SHP77 treated with DMSO at 0.1 percent for 48 hours (cell line): ENCODE measurements at places on chromosomes 4 and X.

DNA sequence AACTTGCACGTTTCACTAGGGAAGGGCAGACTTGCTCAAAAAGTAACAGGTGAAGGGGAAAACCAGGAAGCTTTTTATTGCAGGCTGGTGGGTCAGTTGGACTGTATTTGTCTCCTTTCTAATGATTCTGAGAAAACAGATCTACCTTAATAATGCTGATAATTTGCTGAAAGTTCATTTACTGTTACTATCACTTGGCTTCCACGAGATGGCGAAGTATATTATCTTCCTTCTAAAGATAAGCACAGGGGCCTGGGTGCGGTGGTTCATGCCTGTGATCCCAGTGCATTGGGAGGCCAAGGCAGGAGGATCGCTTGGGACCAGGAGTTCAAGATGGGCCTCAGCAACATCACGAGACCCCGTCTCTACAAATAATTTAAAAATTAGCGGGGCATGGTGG is 16.4 kb downstream of the CCKAR start:
- DNase-seq = no peak

DNA sequence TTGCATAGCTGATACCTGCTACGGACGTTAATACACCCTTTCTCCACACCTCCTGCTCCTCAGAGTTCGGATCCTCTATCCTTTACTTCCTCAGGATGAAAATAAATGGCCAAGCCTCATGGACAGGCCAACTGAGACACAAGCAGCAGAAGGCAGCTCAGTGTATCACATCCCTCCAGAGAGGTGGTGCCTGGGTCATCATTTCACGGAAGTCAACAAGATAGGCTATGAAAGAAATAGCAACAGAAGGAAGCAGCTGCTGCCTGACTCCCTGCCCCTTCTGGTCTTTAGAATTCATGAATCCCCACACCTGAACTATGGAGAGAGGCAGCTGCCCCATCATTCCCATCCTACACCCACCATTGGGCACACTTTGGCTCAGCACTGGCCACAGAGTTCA is 267.1 kb upstream of the ETNPPL start:
- no peak for DNase-seq

DNA sequence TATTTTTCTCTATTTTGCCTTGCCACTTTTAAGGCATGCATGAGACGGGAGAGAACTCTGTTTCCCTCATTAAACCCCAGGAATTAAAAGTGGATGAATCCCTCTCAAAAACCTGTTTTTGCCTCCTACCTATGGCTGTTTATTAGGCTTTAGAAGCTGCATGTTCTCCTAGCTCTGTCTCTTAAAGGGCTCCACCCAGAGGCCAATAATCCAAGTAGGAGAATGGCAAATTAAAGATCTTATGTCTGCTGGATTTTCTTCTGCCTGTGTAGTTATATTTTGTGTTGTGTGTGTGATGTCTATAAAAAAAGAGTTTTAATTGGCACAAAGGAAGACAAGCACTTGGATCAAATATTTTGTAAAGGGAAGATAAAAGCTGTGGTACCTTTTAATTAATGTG is 32.4 kb downstream of the MAGEC1 start:
- DNase-seq = no peak

DNA sequence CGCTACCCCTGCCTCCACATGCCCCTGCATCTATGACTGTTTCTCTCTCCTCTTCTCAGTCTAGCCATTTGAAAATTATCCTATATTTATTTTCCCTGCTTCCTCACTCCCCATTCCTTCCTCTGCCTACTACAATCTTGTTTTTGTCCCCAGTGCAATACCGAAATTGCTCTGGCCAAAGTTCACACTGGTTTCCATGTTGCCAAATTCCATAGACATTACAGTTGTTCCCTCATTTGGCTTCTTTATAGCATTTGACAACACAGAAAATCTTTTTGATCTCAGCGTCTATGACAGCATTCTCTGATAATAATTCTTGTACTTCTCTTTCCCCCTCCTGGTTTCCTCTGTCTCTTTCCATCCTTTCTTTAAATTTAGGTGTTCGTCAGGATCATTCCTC is 99.4 kb downstream of the GPR82 start:
- no peak for DNase-seq

DNA sequence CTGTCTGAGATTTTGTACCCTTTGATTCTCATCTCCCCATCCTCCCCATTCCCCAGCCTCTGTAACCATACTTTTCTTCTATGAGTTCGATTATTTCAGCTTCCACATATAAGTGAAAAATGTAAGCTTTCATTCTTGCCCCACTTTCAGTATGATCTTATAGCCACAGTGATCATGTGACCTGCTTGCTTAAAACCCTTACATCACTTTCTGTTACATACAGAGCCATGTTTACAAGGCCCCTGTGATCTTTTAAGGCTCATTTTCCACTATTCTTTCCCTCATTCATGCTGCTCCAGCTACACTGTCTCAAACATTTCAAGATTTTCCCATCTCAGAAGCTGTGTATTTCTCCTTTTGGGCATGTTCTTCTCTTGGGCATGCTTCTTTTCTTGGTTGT is 147.7 kb downstream of the DCK start:
- no peak for DNase-seq

DNA sequence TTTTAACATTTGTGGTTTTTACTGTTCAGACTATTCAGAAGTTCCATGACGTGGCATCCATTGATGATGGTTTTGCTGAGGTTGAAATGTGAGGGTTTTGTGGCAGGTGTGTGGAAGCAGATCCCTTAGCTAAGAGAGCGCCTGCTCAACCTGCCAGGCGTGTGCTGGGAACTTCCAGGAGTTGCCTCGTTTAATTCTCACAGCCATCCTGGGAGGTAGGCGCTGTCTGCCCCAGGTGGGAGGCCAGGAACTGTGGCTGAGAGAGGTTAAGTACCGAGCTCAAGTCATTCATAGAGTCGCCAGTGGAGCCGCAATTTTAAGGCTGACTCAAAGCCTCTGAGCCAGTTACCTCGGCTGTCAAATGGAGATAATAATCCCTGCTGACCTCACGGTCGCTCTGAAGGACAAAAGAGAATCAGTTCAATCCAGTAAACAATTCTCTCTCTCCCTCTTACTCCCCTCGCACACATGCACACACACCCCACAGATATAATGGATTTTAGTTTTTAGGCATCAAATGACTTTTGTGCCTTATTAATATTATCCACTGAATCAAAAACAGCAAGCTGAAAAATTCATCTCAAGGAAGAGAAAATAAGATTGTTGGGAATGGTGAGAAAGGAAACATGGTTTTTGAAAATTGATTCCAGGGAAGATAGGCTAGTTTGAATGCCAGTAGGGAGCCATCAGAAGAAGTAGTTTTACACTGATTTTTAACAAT is 171.3 kb downstream of the PTTG2 start:
- DNase-seq = no peak

DNA sequence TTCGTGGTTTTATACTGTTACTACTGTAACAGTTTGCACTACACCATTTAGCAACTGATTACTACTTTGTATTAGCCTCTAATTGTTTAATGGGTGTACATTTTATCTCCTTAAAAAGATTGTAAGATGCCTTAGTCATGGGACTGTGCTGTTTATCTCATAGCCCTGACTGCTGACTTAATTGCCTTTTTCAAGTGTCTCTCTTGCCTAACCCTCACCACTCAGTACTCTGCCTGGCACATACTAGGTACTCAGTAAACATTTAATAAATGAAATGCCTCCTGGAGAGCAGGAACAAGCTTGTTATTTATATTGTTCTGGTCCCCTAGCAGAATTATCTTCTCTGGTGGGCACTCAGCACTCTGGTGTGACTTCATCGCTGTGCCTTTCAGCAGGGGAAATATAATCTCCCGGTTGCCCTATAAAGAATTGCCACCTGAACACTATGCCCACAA is 1.7 kb upstream of the STIM2 start:
- DNase-seq = no peak

- DNase-seq = no peak
Measured at GRCh38 chr4:86032476-86033022, 327.3 kb downstream of the MAPK10 start.

DNA sequence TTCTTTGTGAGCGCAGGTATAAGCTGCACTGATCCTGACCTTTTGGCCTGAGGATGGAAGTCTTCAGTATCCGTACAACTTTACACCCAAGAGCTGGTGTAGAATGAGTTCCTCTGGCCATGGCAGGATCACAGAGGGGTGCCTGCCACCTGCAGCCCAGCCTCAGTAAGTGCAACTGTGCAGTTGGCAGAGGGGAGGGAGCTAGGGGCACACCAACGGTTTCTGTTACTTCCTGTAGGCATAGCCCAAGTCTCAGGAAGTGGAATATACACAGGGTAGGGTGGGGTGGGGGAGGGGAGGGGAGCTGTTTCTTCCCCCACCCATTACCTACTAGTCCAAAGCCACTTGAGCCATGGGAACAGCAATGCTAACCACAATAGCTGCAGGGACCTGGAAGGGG is 85.4 kb upstream of the GBA3 start:
- DNase-seq = no peak

DNA sequence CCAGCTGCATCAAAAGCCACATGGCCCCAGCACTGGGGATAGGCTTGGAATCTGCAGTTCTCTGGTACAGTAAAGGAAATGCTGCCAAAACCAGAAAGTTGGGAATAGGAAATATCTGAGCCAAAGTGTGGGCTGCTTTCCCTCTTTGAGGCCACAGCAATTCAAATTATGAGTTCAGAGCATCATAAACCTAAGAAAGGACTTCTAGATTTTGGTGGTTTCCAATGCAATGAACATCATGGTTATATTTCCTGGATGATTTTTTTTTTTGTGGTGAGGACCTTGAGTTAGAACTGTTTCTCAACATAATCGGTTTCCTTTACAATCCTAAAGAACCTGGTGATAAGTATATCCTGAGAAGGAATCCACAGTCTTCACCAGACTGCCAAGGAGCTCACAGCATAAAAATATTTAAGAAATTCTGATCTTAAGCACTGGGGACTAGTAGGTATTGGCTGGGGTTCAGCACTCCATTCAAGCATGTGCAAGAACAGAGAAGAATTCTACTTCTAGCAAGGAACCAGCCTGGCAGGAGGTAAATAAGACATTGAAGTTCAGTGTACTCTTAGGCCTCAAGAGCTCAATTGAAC is 29.8 kb upstream of the ARHGAP24 start:
- DNase-seq = no peak

DNA sequence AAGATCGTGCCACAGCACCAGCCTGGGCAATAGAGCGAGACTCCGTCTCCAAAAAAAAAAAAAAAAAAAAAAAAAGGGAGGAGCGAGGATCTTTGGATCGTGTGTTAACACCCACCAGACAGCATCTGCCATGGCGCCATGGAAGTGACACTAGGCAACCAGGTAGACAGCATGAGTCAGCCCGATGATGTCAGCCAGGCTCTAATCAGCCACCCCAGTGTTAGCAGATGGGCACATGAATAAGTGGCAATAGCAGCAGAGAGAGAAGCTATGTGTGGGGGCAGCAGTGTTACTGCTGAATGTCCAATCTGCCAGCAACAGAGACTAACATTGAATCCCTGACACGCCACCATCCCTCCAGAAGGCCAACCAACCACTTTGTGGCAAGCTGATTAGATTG is 6.6 kb downstream of the SYN1 start:
- no peak for DNase-seq

DNA sequence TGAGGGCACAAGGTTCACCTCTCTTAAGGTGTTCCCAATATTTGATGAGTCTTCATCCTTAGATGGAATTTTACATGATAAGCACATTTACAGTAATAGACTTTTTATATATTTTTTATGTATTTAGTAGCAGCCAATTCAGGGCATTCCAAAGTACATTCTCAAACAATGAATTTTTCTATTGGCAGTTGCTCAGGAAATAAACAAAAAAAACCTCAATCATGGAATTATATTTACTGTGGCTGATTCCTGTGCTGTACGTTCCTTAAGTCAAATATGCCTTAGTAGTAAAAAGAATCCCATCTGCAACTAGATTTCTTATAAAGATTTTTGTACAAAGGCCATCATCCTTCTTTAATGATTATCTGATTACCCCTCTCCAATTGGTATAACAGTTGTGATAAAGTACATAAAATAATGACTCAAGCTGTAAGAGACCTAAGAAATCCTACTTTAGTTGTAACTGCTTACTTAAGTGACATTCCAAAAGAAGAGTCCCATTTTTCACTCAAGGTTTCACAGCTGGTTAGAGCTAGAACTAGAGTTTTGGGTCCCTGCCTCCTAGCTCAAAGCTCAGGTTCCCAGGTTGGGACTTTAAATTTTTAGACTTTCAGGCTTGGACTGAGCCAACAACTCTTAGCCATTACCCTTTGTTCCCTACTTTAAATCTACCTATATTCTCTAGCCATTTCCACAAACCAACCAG is 152.7 kb downstream of the FHIP1A start:
- no peak for DNase-seq

DNA sequence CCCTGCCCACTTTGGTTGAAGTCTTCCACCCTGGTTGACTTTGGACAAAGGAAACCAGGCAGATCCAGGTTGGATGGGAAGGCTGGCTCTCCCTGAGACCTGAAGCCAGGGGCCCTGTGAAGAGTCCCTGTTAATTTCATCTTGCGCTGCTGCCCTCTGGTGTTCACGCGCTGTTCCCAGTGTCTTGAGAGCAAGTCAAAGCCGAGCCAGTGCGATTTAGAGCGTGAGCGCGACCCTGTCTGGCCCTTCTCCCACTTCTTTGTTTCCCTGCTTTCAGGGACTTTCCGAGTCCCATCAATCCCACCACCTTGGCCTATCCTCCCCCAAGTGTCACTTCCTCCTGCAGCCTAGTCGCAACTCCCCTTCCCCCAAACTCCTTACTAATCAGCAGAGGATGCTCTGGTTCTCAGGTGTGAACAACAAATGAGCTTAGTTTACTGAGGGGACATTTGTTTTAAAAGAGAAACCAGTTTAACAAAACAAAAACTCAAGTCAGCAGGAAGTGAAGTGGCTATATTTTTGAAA is 25.8 kb upstream of the CHRNA9 start:
- no peak for DNase-seq

GRCh38 chr4:159483110-159483781 is 380.4 kb downstream of the RAPGEF2 start:
- DNase-seq = no peak

DNA sequence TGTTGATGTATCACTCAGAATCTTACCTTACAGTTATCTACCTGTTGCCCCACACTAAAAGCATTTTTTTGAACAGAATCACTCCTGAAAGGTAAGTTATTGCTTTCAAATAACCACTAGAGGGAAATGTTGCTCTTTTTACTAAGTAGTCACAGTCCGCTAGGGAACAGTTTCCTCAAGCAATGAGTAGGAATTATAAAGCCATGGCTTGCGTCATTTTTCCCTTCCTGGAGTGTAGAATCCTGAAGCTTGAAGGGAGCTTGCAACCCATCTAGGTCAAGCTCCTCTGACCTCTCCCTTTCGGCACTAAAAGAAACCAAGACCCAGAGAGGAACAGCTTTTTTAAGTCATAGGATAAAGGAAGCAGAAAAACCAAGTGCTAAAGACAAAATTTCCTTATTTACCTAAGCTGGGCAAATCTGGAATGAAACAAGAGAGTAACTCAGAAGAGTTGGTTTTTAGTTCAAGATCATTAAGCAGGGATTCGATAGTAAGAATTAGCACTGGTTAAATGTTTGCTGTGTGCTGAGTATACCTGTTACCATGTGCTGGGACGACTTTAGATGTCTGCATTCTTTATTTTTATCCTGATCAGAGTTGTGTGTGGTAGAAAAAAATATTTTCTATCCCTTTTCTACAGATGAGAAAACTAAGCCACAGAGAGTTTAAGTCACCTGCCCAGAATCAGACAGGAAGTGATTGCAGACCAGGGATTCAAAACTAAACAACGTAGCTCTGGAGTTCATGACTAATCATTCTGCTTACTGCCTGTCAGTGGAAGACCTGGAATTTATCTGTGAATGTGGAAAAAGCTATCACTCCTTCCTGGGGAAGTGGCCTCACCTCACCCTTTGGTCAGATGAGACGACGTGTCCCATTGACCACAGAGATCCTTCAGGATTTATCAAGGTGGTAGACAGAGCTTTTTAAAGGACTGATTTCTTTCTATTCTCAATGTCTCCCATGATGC is 631.5 kb downstream of the RAB28 start:
- DNase-seq = peak; percentile 46

- peak; percentile 22 for DNase-seq
Measured at GRCh38 chrX:13357925-13358324, 38.1 kb upstream of the ATXN3L start.
